ENCODE measurements at places on chromosomes 16 and 17. TPM values are rescaled to one million over a fixed set of nuclear protein-coding genes. Genes with fewer than 3 reads are reported as not detected.

The COL1A1 gene
- polyA plus RNA-seq, result 586 TPM

The NLGN2 gene
- 210 TPM for polyA plus RNA-seq

The MFSD6L gene
- 0.36 TPM for polyA plus RNA-seq

The NPIPA2 gene
- polyA plus RNA-seq, result 6.9 TPM

The KRTAP4-4 gene
- not detected for polyA plus RNA-seq

The CRHR1 gene
- 8.1 TPM for polyA plus RNA-seq

The BICDL2 gene
- 0.39 TPM for polyA plus RNA-seq

The SGSM2 gene
- polyA plus RNA-seq, result 181 TPM

The ASIC2 gene
- polyA plus RNA-seq, result 36.7 TPM

The TCAP gene
- 6.0 TPM for polyA plus RNA-seq

The CD68 gene
- polyA plus RNA-seq, result 52.1 TPM

The CCP110 gene
- polyA plus RNA-seq, result 44.2 TPM

The MT1H gene
- polyA plus RNA-seq, result not detected

The ABCC1 gene
- polyA plus RNA-seq, result 15.5 TPM

The KRT15 gene
- 0.29 TPM for polyA plus RNA-seq

The ALOX12 gene
- 1.3 TPM for polyA plus RNA-seq

The NFATC3 gene
- 15.1 TPM for polyA plus RNA-seq

The SLX1A gene
- 47.2 TPM for polyA plus RNA-seq

The LHX1 gene
- 29.6 TPM for polyA plus RNA-seq

The PRR11 gene
- polyA plus RNA-seq, result 21.6 TPM

The CBLN1 gene
- 44.9 TPM for polyA plus RNA-seq

The ALOX15B gene
- 0.13 TPM for polyA plus RNA-seq

The KRTAP4-3 gene
- polyA plus RNA-seq, result not detected

The CCL17 gene
- polyA plus RNA-seq, result not detected

The CYBC1 gene
- polyA plus RNA-seq, result 66.8 TPM

The TBC1D26 gene
- polyA plus RNA-seq, result 0.24 TPM

The SMIM36 gene
- not detected for polyA plus RNA-seq

The CCL2 gene
- polyA plus RNA-seq, result 7.7 TPM

The CDRT15L2 gene
- polyA plus RNA-seq, result not detected

The GCSH gene
- 118 TPM for polyA plus RNA-seq

The PPP1R27 gene
- polyA plus RNA-seq, result not detected

The OR3A2 gene
- polyA plus RNA-seq, result 1.3 TPM

The MTMR4 gene
- polyA plus RNA-seq, result 72.4 TPM
